Stomach (tissue), 19 donors: ENCODE measurements at places on chromosomes 13 and 19. TPM values are rescaled to one million over a fixed set of nuclear protein-coding genes. Genes with fewer than 3 reads are reported as not detected.

DNA sequence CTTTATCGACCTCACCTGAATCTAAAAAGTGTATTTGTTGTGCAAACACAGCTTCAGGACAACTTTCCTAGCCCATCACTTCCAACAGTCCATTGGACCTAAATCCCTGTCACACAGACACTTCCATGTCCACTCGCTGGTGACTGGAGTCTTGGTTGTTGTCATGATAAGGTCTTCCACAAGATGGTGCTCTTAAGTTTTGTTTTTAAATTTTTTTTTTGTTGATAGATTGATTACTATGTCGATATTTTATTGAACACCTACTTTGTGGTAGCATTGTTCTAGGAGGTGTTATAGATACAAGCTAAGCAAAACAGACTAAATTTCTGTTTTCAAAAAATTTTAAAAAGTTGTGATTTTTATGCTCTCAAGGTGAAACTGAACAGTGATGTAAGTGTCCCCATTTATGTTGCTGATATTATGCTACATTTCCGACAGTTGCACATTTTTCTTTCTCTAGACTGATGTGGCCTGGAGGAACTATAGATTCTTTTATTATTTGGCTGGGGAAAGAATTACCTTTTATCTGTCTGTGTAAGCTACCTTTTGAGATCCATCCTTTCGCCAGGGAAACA lies 8.1 kb upstream of the ERICH6B start:
- DNase-seq = peak; percentile 32

GRCh38 chr19:13764821-13765394 lies 586 bp downstream of the MRI1 start:
- peak; percentile 43 for DNase-seq

PLK5 gene
- polyA plus RNA-seq = 0.80 TPM

GNG8 gene
- not detected for polyA plus RNA-seq
